Endothelial cell of umbilical vein (primary cell): ENCODE measurements at places on chromosomes 2 and 18. TPM values are rescaled to one million over a fixed set of nuclear protein-coding genes. Genes with fewer than 3 reads are reported as not detected.

Gene PRSS56
- not detected in 2 replicates for polyA plus RNA-seq

Gene TRAF3IP1
- 2.1 and 3.4 TPM in 2 replicates for polyA plus RNA-seq

Gene SLC5A7
- polyA plus RNA-seq = not detected in 2 replicates

Gene MOGAT1
- polyA plus RNA-seq = not detected in 2 replicates

Gene UGT1A3
- not detected in 2 replicates for polyA plus RNA-seq

Gene DSC3
- polyA plus RNA-seq = 0.04 and 0.14 TPM in 2 replicates

Gene ABHD1
- 0.07 and 0.41 TPM in 2 replicates for polyA plus RNA-seq

Gene DQX1
- polyA plus RNA-seq = 0.03 and 0.06 TPM in 2 replicates

Gene CPO
- not detected in 2 replicates for polyA plus RNA-seq

Gene HSBP1L1
- polyA plus RNA-seq = 5.6 and 7.1 TPM in 2 replicates

Gene IL1A
- polyA plus RNA-seq = 0.25 and 0.29 TPM in 2 replicates

Gene ALLC
- polyA plus RNA-seq = not detected in 2 replicates

Gene POTEC
- not detected in 2 replicates for polyA plus RNA-seq

Gene LTBP1
- 40.9 and 57.4 TPM in 2 replicates for polyA plus RNA-seq

Gene SMYD5
- 16.2 and 19.9 TPM in 2 replicates for polyA plus RNA-seq

Gene SH3RF3
- polyA plus RNA-seq = 3.8 and 3.9 TPM in 2 replicates

Gene RASGRP3
- 14.3 and 16.0 TPM in 2 replicates for polyA plus RNA-seq

Gene SIX3
- not detected in 2 replicates for polyA plus RNA-seq

Gene AFF3
- 0.03 and 0.06 TPM in 2 replicates for polyA plus RNA-seq

Gene LMAN1
- 32.4 and 43.8 TPM in 2 replicates for polyA plus RNA-seq

Gene CFAP221
- polyA plus RNA-seq = 0.05 and 0.06 TPM in 2 replicates

Gene NEUROD1
- not detected in 2 replicates for polyA plus RNA-seq

Gene C2orf80
- polyA plus RNA-seq = not detected in 2 replicates

Gene PROC
- polyA plus RNA-seq = 0.06 TPM in 1 of 2 replicates, not detected in the other

Gene RIT2
- polyA plus RNA-seq = not detected in 2 replicates

Gene CTAGE1
- polyA plus RNA-seq = not detected in 2 replicates

Gene STARD6
- polyA plus RNA-seq = not detected in 2 replicates

Gene FAM237A
- polyA plus RNA-seq = not detected in 2 replicates

Gene TLX2
- not detected in 2 replicates for polyA plus RNA-seq

Gene ALS2
- polyA plus RNA-seq = 12.0 and 13.1 TPM in 2 replicates

Gene PARD6G
- polyA plus RNA-seq = 1.2 and 1.5 TPM in 2 replicates

Gene RPRM
- polyA plus RNA-seq = not detected in 2 replicates

Gene PLEKHH2
- 0.35 and 0.41 TPM in 2 replicates for polyA plus RNA-seq
